ENCODE measurements at places on chromosomes 3 and 15. TPM values are rescaled to one million over a fixed set of nuclear protein-coding genes. Genes with fewer than 3 reads are reported as not detected.
A peak's percentile ranks its signal among the peaks of the same experiment; 100 is the strongest.

Gene RPS17
- 2,594 TPM for total RNA-seq

Gene IL20RB
- 0.80 TPM for total RNA-seq

DNA sequence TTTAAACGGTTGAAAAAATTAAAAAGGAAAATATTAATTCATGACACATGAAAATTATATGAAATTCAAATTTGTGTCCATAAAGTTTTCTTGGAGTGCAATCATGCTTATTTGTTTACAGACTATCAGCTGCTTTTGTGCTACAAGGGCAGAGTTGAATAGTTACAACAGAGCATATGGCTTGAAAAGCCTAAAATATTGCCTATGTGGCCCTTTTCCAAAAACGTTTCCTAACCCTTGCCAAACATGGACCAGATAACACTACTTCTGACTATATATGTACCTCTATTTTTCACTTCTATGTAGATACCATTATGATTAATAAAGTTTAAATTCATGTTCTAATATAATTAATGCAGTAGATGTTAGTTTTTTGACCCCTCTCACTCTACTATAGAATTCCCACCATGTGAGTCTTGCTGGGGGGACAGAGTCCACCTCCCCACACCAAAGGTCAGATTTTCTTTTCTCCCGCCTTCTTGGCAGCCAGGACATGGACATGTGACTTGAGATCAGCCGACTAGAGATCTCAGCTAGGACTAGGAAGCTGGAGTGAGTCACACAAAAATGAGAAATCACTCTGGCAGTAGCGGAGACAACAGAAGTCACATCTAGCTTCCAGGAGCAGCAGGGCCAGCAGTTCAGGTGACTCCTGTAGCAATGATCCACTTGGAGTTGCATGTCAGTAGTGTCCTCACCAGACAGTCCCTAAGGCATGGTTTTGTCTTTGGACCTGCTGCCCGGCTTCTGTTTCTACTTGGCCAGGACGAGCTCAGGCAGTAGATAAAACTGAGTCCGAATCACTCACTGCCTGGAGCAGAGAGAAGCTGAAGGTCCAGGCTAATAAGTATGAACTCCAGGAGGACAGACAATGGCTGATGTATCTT lies 22.4 kb downstream of the CIAO2A start:
- H3K27me3 ChIP-seq: no peaks in the 10 kb centered on the region
- H3K4me3 ChIP-seq: no peak overlapping the region
- H3K4me1 ChIP-seq: peaks cover 6% of the 10 kb centered on the region
- peaks cover 6% of the 10 kb centered on the region for H3K36me3 ChIP-seq
- no peak for DNase-seq

DNA sequence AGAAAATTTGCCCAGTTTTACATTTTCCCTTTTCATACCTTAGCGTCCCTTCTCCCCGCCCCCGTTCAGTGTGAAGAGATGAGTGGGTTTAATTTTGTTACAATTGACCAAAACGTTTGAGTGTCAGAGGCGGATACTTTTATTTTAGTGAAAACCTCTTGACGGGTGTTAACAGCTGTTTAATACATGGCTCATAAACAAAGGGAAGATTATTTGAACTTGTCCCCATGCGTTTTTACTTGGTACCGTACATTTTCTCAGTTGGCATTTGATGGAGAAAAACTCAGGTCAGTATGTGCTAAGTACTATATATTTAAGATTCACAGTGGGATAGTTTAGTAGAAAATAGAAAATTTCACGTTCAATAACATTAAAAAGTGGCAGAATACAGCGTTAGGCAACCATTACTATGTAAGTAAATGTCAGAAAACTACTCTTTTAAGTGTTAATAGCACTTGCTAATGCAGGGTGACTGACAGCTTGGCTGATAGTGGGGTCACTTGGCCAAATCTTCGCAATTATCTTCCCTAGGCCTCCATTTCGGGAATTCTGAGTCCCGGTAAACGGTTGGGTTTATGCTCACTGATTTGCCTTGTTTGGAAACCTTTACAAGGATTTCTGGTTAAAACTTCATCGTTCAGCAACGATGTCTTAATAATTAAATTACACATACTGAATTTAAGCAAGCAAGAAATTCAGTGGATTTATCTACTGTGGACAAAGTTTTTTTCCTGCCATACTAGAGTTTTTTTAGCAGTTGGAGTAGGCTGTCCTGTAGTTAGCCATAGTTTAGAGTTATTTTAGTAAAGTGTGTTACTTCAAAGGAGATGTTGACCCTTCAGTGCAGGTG lies 4.8 kb downstream of the CHD2 start:
- H3K4me3 ChIP-seq: peak overlapping the region; percentile 97
- peaks cover 57% of the 10 kb centered on the region for H3K4me1 ChIP-seq
- DNase-seq: no peak
- peak overlapping the region; percentile 100 for H3K27ac ChIP-seq
- peaks cover 70% of the 10 kb centered on the region for H3K36me3 ChIP-seq
- H3K27me3 ChIP-seq: peaks cover 3% of the 10 kb centered on the region

Gene PLSCR5
- total RNA-seq: not detected

GRCh38 chr3:36784138-36784635 lies 19.8 kb upstream of the DCLK3 start:
- H3K36me3 ChIP-seq: no peaks in the 10 kb centered on the region
- H3K27me3 ChIP-seq: peaks cover 14% of the 10 kb centered on the region
- DNase-seq: no peak
- H3K27ac ChIP-seq: no peak overlapping the region

Gene MUC4
- total RNA-seq: 0.24 TPM

Gene INKA1
- total RNA-seq: 1.2 TPM

GRCh38 chr15:32053719-32054118 lies 23.4 kb downstream of the CHRNA7 start:
- H3K27ac ChIP-seq: no peak overlapping the region
- no peaks in the 10 kb centered on the region for H3K4me1 ChIP-seq
- DNase-seq: no peak
- H3K36me3 ChIP-seq: no peaks in the 10 kb centered on the region

GRCh38 chr15:49652922-49653321 lies 32.1 kb downstream of the DTWD1 start:
- H3K27me3 ChIP-seq: peaks cover 3% of the 10 kb centered on the region
- peaks cover 5% of the 10 kb centered on the region for H3K36me3 ChIP-seq
- no peak for DNase-seq
- H3K4me1 ChIP-seq: no peaks in the 10 kb centered on the region
- H3K4me3 ChIP-seq: no peak overlapping the region

Gene TMC3
- not detected for total RNA-seq

Gene CHST14
- total RNA-seq: 8.2 TPM

Gene CAMK2N2
- 0.21 TPM for total RNA-seq

DNA sequence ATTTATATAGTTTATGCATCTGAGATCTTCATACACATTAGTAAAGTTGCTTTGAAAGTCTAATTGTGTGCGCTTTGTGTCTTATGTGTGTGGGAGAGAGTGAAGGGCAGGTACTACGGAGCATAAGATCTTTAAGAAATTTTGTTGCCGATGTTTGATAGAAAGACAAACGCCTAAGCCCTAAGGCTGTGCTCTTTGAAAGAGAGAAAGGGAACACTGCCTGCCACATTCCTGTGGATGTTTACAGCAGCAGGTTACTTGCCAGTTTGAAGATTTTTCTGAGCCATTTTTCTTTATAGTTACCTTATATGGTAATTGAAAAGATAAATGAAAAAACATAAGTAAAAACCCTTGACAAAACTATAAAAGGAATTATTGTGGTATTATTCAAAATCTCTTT lies 17.0 kb downstream of the DTWD1 start:
- no peak overlapping the region for H3K27ac ChIP-seq
- H3K4me3 ChIP-seq: no peak overlapping the region
- H3K27me3 ChIP-seq: no peaks in the 10 kb centered on the region
- peaks cover 11% of the 10 kb centered on the region for H3K36me3 ChIP-seq
- no peaks in the 10 kb centered on the region for H3K4me1 ChIP-seq
- DNase-seq: no peak

DNA sequence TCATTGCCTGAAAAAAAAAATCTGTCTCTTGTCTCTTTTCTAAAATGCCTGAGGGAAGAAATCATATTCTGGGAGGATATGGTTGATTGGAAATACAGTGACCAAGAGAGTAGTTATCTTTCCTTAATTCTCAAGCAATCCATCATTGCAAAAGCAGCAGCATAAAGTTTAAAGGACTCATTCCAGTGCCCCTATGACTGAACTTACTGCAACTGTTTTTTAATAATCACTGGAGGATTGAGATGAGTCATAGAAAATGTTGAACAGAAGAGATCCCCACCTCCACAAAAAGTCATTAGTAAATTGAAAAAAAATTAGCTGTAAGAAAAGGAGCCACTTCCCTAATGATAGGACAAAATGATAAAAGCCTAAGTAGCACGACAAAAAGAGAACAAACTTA lies 121.5 kb downstream of the SLC9A9 start:
- H3K4me3 ChIP-seq: no peak overlapping the region
- no peak overlapping the region for H3K27ac ChIP-seq
- H3K27me3 ChIP-seq: no peaks in the 10 kb centered on the region
- DNase-seq: no peak
- peaks cover 6% of the 10 kb centered on the region for H3K36me3 ChIP-seq

GRCh38 chr15:85383470-85384148 lies 3.2 kb downstream of the AKAP13 start:
- H3K36me3 ChIP-seq: peaks cover 6% of the 10 kb centered on the region
- no peaks in the 10 kb centered on the region for H3K27me3 ChIP-seq
- DNase-seq: no peak

Gene PLSCR4
- not detected for total RNA-seq

Gene TPRG1
- 11.5 TPM for total RNA-seq

DNA sequence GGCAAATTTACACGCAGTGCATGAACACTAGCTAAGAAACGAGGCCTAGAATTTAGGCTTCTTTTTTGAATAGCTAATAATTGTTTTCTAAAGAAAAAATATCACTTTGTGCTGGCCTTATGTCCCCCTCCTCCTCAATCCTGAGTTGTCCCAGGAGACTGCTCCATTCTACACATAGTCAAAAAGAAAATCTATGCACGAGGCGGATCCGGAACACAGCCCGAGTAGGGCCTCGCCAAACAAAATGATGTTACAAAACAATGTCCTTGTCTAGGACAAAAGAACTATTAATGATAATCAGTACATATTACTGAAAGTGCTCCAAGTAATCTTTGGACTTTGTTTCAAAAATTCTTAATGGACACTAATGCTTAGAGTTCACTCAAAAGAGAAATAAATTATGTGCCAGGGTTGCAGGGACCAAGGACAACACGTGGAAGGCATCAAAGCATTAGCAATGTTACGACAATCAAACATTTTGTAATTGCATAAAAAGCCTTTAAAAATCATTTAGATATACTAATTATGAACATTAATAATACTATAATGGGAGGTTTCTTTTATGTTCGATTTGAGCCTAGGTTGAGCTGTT lies 206.5 kb upstream of the ICE2 start:
- no peaks in the 10 kb centered on the region for H3K36me3 ChIP-seq
- H3K4me1 ChIP-seq: peaks cover 15% of the 10 kb centered on the region
- no peaks in the 10 kb centered on the region for H3K27me3 ChIP-seq
- no peak overlapping the region for H3K4me3 ChIP-seq

Gene RBP2
- not detected for total RNA-seq

- H3K36me3 ChIP-seq: peaks cover 26% of the 10 kb centered on the region
- H3K27ac ChIP-seq: peak overlapping the region; percentile 56
- no peak overlapping the region for H3K4me3 ChIP-seq
- DNase-seq: no peak
- no peaks in the 10 kb centered on the region for H3K27me3 ChIP-seq
- peaks cover 90% of the 10 kb centered on the region for H3K4me1 ChIP-seq
These were observed 76.9 kb upstream of the ICE2 start for GRCh38 chr15:60555806-60556205.

DNA sequence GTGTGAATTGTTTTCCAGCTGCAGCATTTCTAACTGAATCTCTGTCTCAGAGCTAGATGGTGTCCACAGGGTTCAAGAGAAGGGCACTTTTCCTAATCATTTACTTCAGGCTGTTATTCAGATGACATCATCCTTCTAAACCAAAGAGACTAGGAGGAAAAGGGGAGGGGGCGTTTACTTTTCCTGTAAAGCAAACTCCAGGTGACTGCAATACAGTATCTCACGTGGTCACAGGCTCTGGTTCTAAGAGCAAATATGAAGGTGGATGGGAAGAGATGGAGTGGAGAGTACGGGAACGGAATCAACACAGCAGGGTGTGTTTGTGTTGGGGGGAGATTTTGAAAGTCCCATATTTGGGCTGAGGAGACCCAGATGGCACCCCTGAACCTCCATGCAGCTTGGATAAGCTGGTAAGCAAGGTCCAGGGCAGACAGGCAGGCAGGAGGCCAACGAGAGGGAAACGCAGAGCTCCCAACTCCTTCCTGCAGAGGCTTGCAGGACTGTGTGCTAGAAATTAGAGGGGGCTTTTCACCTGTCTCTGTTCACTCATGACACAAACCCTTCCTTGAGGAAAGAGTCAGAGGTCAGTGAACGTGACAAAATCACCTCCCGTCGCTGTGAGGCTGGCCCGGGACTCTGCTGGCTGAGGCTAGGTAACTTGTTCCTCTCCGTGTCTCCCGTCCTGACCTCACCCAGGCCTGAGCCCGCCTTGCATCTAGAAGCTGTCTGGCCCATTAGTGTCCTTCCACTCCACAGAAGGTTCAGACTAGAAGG lies 151.2 kb downstream of the OPA1 start:
- peaks cover 6% of the 10 kb centered on the region for H3K4me1 ChIP-seq
- no peak for DNase-seq
- no peaks in the 10 kb centered on the region for H3K36me3 ChIP-seq
- peaks cover 7% of the 10 kb centered on the region for H3K27me3 ChIP-seq
- no peak overlapping the region for H3K27ac ChIP-seq

Gene FGF12
- not detected for total RNA-seq

Gene RASL12
- not detected for total RNA-seq

GRCh38 chr3:184583578-184584451 lies 22.2 kb downstream of the EPHB3 start:
- peaks cover 14% of the 10 kb centered on the region for H3K27me3 ChIP-seq
- H3K27ac ChIP-seq: no peak overlapping the region
- no peak overlapping the region for H3K4me3 ChIP-seq
- DNase-seq: no peak
- peaks cover 4% of the 10 kb centered on the region for H3K4me1 ChIP-seq

GRCh38 chr15:67859331-67859946 lies 19.6 kb upstream of the RNU6-1 start:
- no peak overlapping the region for H3K4me3 ChIP-seq
- H3K36me3 ChIP-seq: no peaks in the 10 kb centered on the region
- peaks cover 9% of the 10 kb centered on the region for H3K4me1 ChIP-seq
- H3K27me3 ChIP-seq: peaks cover 4% of the 10 kb centered on the region
- DNase-seq: no peak

Gene SGO1
- total RNA-seq: 37.4 TPM

Gene FOXP1
- total RNA-seq: 102 TPM

- DNase-seq: no peak
- H3K4me1 ChIP-seq: peaks cover 3% of the 10 kb centered on the region
- no peaks in the 10 kb centered on the region for H3K36me3 ChIP-seq
- H3K4me3 ChIP-seq: no peak overlapping the region
- H3K27me3 ChIP-seq: no peaks in the 10 kb centered on the region
These were observed 8.7 kb downstream of the BTD start for GRCh38 chr3:15610082-15610759.

Measured in activated CD4-positive, alpha-beta memory T cell treated with anti-CD3 and anti-CD28 coated beads for 36 hours (primary cell).